ENCODE measurements at places on chromosomes 6 and 20.

DNA sequence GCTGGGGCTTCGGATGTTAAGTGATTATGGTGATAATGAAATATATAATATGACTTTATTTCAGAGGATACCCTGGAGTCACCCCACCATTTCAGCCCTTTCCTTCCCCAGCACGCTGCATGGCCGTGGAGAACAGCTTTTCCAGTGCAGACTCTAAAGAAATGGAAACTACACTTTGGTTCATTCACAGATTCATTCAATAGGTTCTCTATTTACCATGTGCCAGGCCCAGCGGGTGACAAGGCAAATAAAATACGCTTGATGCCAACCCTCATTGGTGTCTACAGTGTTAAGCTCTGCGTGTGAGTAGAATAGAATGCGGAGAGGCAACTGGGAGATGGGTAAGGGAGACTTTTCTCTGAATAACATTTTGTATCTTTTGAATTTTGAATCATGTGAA is 89.7 kb downstream of the TCP11 start:
- no peak for DNase-seq

- DNase-seq = no peak
These were observed 31.8 kb downstream of the GFOD1 start for GRCh38 chr6:13455552-13455966.

DNA sequence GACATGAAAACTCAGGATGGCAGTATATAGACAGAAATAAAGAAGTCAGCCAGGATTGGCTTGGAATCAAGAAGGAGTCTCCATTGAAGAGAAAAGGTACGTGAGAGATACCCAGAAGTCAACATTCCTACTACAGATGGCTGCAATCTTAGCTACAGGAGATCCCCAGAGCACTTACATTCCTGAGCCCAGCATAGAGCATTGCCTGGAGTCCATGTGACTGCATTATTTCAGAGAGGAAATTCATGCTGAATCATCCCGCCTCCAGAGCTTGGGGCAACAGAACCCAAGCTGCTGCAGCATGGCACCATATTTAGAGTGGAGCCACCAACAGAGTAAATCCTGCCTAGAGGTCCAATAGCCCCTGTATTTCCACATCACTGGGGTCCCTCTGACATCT is 125.0 kb upstream of the GRIK2 start:
- DNase-seq = no peak

DNA sequence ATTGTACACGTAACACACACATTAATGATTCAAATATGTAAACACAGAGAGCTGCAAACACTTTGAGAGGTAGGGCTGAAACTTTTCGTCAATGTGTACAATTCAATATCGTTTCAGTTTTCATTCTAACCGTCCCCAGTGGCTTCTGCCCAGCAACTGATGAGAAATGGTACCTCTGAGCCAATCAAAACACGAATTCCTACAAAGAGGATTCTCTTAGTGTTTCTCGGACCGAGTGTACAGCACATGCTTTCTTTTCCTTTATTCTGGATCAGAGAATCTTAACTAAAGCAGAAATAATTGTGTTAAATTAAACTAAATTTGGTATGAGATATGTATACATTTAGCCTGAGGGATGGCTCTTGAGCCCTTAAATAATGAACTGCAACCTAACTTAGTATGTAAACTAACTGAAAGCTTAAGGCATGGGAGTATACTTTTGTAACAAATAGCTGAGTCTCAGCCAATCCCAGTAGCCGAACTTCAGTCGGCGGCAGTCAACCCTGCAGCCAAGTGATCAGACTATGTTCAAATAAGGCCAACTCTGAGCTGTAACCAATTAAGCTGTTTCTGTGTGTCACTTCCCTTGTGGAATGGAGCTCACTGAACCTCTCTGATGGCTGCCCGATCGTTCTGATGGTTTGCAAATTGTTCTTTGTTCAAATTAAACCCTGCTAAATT is 16.1 kb downstream of the BTN2A1 start:
- peak; percentile 28 for DNase-seq

GRCh38 chr6:7431674-7432390 is 42.2 kb downstream of the RIOK1 start:
- no peak for DNase-seq

- DNase-seq = no peak
These were observed 14.6 kb downstream of the TJAP1 start for GRCh38 chr6:43491750-43492661.

GRCh38 chr20:15164726-15165125 is 827.3 kb upstream of the FLRT3 start:
- DNase-seq = no peak

- no peak for DNase-seq
These were observed 35.2 kb downstream of the RAB22A start for GRCh38 chr20:58344741-58345140.
